ENCODE measurements at places on chromosomes 5 and 9.

- DNase-seq, result no peak
Measured at GRCh38 chr5:39765366-39765765, 340.6 kb upstream of the DAB2 start.

- DNase-seq, result no peak
Measured at GRCh38 chr5:14935341-14935740, 63.8 kb upstream of the ANKH start.

- no peak for DNase-seq
Measured at GRCh38 chr9:89207026-89207425, 28.4 kb upstream of the SHC3 start.

GRCh38 chr5:37975531-37975930 lies 135.7 kb upstream of the GDNF start:
- DNase-seq, result no peak

DNA sequence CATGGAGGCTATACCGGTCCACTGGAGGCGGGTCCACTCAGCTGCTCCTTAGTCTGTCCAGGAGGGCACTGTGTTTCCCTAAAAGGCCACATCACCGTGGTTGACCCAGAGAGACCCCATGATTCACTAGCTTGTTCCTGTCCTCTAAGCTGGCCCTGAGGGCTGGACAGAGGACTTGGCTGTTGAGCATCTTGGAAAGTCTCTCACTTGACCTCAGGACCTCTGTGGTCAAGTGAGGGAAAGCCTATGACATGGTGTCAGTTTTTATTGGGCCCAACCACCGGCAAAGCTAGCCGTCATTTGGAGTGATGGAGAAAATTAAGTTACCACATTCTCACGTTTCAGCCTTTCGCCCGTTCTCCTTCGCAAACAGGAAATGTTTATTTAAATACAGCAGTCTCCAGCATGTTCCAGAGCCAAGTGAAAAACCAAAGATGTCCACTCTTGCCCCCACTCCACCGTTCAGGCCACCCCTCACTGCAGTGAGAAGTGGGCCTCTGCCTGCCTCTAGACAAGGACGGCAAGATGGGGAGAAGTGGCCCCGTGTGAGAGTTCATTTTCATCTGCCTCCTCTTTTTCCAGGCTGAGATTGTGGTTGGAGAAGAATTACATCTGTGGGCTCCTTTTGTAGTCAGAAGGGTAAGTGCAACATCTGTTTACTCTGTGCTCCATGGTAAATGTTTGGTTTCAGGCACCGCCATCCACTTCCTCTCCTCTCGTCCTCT lies 4.4 kb downstream of the SLIT3 start:
- no peak for DNase-seq
